ENCODE measurements at places on chromosomes 12 and 14. TPM values are rescaled to one million over a fixed set of nuclear protein-coding genes. Genes with fewer than 3 reads are reported as not detected.

DNA sequence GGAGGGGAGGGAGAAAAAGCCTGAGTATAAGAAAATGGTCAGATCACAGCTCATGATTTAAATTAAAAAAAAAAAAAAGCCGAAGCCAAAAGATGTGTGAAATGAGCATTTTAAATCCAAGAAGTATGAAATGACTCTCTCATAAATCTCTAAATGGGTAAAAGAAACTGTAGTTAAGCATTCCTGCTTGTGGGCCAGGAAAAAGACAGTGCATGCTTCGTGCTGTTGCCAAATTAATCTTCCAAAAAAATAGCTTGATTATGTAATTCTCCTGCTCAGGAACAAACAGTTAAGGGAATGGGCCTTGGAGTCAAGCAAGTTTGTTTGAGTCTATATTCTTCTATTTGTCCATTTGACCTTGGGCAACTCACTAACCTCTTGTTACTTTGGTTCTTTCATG lies 325.4 kb upstream of the SEL1L start:
- no peak for DNase-seq
- peaks cover 46% of the 10 kb centered on the region for H3K36me3 ChIP-seq
- no peaks in the 10 kb centered on the region for H3K4me1 ChIP-seq
- H3K27me3 ChIP-seq, result peaks cover 17% of the 10 kb centered on the region
- H3K27ac ChIP-seq, result no peak overlapping the region
- no peak overlapping the region for H3K4me3 ChIP-seq

DNA sequence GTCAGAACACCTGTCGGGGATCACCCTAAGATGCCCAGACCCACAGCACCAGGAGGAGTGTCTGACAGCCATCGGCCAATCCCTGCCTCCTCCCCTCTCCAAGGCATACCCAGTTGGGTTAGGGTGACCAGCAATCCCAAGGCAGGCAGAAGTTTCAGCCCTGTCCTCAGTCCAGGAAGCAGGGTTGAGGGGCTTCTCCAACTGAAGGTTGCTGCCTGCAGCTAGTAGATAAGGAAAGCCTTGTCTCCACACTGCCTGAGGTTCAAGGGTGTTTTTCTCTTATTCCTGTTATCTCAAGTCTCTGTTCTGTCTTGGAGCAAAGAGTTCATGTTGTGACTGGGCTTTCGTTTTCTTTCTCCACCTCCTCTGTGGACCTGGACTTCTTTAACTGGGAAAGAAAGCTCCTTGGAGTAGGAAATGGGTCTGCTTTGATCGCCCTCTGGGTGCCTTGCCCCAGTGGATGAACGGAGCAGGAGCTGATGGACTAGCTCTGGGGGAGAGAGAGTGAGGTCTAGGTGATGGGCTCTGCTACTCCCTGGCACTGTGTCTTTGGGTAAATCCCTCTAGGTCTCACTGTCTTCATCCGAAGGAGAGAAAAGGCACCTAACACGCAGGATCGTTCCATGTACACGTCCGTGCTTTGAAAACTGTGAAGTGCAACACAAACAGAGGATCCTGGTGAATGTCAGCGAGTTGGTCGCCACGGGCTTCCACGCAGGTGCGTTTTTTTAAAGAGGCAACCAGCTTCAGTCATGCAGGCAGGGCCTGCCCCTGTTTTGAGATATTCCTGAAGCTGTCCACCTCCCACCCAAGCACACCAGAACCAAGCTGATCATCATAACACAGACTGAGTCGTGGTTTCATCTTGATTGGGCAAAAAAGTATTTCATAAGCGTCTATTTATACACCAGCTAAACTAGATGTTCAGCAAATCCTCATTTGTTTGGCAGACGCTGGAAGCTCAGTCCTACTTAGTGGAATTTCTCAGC lies 52.5 kb upstream of the FOXN3 start:
- H3K27me3 ChIP-seq, result no peaks in the 10 kb centered on the region

GRCh38 chr12:89461649-89462612 lies 62.7 kb downstream of the GALNT4 start:
- no peak overlapping the region for H3K4me3 ChIP-seq
- H3K27me3 ChIP-seq, result no peaks in the 10 kb centered on the region
- DNase-seq, result no peak
- H3K4me1 ChIP-seq, result peaks cover 25% of the 10 kb centered on the region

- H3K4me3 ChIP-seq, result no peak overlapping the region
- 0 out of 2 replicates have a peak, but pooled peaks cover 2% of the 10 kb centered on the region for H3K4me1 ChIP-seq
- H3K36me3 ChIP-seq, result no peaks in the 10 kb centered on the region
- H3K27me3 ChIP-seq, result no peaks in the 10 kb centered on the region
- no peak for DNase-seq
These were observed 40.3 kb upstream of the RCOR1 start for GRCh38 chr14:102551995-102552705.

GRCh38 chr14:57066887-57067513 lies 201.7 kb downstream of the EXOC5 start:
- H3K27me3 ChIP-seq, result peaks cover 4% of the 10 kb centered on the region
- peak; percentile 80 for DNase-seq
- no peaks in the 10 kb centered on the region for H3K36me3 ChIP-seq
- no peak overlapping the region for H3K4me3 ChIP-seq
- H3K27ac ChIP-seq, result no peak overlapping the region

GRCh38 chr14:74478996-74479635 lies 14.0 kb downstream of the NPC2 start:
- no peak overlapping the region for H3K4me3 ChIP-seq
- peaks cover 5% of the 10 kb centered on the region for H3K4me1 ChIP-seq
- H3K27ac ChIP-seq, result no peak overlapping the region
- DNase-seq, result no peak

DNA sequence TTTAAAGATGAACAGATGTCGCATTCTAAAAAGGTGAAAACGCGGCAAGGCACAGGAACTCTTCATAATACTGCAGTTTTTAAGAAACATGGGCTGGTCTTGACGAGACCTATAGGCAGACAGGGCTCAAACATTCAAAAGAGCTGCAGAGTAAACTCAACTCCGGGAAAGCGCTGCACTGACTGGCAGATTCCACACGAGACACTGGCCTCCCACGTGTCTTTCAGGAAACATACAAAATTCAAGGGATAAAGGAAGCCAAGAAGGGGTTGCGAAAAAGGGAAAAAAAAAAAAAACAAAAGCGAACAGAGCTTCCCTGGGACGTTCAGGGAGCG lies 614 bp upstream of the ARF6 start:
- H3K27me3 ChIP-seq, result no peaks in the 10 kb centered on the region
- peak overlapping the region; percentile 96 for H3K4me3 ChIP-seq
- no peak for DNase-seq
- H3K4me1 ChIP-seq, result peaks cover 36% of the 10 kb centered on the region

LGALS3 gene
- total RNA-seq, result 5.8 TPM

NR1H4 gene
- total RNA-seq, result not detected
